ENCODE measurements at places on chromosomes 4 and X.

DNA sequence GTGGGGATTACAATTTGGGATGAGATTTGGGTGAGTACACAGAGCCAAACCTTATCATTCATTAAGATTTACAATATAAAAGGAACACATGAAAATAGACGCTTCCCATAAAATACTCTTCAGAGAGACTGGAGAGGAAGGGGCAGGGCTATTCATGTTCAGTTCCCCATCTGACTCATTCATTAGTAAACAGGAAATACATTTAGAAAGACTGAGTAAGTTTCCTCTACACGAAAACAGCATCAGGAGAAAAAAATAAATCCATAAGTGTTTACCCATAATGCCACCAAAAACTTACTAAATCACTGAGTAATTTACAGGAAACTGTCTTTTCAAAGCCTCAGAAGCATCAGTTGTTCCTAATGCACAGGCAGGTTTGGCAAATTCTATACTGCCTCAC is 255.4 kb upstream of the CXorf51A start:
- DNase-seq = no peak

DNA sequence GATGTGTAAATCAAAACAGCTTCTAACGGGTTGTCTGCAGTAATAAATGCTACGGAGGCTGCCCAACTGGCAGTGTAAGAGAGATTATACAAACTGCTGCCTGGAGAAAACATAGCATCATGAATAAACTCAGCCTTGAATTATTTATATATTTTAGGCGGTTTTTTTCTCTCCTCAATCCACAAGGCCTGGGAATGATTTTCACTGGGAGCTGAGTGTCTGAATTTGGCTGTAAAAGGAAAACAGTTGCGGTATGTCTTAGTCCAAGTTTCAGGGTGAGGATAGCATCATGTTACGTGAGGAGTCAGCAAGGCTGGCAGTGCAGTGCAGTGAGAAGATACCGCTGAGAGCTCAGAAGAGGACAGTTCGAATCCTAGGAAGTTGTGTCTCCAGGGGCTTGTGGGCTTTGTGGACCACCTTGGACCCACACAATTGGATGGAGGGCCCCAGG is 291.5 kb upstream of the BOD1L1 start:
- DNase-seq = no peak

DNA sequence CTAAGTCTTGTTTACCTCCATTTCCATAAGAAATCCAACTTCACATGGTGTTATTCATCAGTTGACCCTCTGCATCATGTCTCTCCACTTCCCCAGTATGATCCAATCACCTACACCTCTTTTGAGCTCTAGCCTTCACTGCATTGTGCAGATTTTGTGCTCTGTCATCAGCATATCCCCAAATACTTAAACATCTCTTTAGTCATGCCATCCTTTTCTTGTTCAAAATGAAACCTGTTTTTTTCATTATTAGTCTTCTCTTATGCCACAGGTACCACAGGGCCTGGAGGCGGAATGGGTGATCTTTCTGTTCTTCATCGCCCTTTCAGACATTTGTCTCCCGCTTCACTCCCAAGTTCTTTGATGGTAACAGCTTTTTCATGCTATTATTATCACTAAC is 382.7 kb upstream of the GALNTL6 start:
- no peak for DNase-seq

DNA sequence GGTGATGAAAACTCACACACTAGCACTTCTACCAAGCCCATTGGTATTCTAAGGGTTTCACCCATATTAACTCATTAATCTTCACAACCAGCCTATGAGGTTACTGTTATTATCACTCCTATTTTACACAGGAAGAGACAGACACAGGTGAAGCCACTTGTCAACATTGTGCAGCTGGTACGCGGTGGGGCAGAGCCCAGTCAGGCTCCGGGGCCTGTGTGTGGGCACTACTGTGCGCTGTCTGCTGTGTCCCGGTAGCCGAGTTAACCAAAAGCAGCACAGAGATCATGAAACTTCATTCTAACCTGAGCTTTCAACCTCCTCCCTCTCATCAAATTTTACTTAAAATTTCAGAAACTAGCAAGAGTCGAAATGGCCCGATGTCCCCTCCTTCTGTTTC is 111.3 kb downstream of the PHKA2 start:
- no peak for DNase-seq

- DNase-seq = no peak
Observed at GRCh38 chrX:21369613-21370012, 4.6 kb upstream of the CNKSR2 start.

DNA sequence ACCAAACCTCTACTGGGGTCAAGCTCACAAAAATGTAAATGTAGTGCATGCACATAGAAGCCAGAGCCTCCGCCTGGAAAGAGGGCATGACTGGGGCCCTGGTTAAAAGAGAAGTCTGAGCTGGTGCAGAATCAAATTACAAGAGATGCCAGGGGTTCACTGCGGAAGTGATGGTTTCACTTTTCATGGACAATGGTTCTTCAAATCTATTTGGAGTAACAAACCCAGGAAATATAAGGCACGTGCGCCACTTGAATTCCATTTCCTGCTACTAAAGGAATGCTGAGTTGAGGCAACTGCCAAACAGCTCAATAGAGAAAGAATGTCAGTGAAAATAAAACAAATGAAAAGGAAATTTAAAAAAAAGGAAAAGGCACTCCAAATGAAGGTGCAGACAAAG is 79.8 kb downstream of the FUNDC1 start:
- DNase-seq = no peak

- DNase-seq = no peak
Observed at GRCh38 chr4:144989306-144989705, 108.7 kb downstream of the ANAPC10 start.

DNA sequence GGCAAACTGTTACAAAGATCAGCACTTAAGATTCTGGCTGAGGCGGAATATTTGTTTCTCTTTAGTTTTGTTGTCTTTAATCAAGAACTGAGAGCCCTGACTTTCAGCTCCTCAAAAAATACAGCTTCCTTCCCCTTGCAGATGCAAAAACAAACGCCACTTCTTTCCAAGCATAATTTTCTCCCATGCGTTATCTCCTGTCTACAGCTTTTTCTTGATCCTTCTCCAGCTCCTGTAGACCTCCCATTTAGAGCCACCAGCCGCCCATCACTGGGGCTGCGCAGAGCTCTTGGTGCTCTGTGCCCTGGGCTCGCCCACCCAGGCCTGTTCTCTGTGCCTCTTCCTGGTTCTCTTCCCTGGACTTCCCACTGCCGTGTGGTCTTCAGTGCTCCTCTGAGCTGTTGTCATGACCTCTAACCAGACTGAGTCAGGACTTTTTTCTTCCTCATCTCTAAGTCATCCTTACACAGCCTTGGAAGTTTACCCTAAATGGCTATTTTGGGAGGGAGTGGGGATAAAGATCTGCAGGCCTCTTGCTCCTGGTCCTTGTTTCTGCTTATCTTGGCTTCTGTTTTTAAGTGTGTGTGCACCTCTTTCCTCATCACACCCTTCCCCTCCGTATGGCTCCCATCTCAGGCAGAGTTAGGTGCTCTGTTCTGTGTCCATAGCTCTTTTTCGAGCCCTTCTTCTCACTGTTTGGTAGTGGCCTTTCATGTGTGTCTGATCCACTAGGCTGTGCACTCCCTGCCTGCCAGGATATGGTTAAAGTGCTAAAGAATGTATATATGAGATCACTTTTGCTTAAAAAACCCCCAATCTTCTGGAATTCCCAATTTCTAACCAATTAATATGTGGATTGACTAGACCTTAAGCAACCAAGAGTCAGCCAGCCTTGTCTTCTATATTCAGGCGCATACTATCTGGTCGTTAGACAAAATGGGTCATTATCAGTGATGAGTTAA is 122.5 kb downstream of the PTTG2 start:
- no peak for DNase-seq

GRCh38 chr4:19807505-19807904 is 444.2 kb upstream of the SLIT2 start:
- no peak for DNase-seq

DNA sequence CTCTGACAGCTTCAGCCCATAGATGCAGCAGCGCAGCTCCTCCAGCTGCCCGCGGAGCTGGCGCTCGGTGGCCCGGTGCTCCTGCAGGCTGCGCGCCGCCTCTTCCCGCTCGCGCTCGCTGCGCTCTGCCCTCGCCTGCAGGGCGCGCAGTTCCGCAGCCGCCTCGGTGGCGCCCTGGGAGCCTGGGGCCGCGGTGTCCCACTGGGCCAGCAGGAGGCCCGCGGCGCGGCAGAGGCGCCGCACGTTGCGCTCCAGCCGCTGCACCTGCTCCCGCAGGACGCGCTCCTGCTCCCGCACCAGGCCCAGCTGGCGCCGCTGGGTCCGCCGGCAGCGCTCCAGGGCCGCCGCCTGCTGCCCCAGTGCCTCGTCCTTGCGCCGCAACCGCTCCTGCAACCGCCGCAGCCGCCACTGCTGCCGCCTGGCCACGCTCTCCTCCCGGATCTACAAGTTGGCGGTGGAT is 10.1 kb downstream of the C4orf50 start:
- no peak for DNase-seq

- DNase-seq = no peak
Observed at GRCh38 chr4:88318751-88319350, 34.5 kb upstream of the PPM1K start.

DNA sequence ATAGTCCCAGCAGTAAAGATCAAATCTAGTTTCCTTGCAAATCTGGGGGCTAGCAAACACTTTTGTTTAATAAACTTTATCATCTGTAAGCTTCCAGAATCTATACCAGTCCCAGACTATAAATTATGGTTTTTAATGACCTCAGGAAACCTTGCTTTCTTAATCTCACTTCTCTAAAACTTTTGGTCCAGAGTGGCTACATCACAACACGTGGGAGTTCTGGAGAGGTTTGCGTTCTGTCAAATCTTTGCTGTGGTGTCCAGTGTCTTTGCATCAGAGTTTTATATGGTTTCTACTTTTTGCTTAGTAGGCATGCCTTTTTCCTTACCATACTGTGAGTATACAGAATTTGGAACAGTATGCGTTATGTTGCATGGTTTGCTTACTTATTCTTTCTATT is 193.9 kb downstream of the ANK2 start:
- DNase-seq = no peak

GRCh38 chrX:53715346-53715924 is 28.9 kb upstream of the HUWE1 start:
- DNase-seq = no peak

DNA sequence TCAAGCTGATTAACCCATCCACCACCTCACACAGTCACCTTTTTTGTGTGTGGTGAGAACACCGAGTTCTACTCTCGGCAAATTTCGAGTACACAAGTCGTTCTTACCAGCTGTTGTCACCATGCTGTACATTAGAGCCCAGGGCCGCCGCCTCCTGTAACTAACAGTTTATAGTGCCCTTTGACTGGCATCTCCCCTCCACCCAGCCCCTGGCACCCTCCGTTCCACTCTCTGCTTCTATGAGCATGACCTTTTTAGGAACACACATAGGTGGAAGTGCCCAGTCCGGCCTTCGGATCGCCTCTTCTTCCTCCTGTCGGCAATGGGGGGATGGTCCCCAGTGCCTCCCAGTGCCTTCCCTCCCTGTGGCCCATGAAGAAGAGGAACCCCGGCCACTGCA is 141.4 kb downstream of the STK32B start:
- no peak for DNase-seq

DNA sequence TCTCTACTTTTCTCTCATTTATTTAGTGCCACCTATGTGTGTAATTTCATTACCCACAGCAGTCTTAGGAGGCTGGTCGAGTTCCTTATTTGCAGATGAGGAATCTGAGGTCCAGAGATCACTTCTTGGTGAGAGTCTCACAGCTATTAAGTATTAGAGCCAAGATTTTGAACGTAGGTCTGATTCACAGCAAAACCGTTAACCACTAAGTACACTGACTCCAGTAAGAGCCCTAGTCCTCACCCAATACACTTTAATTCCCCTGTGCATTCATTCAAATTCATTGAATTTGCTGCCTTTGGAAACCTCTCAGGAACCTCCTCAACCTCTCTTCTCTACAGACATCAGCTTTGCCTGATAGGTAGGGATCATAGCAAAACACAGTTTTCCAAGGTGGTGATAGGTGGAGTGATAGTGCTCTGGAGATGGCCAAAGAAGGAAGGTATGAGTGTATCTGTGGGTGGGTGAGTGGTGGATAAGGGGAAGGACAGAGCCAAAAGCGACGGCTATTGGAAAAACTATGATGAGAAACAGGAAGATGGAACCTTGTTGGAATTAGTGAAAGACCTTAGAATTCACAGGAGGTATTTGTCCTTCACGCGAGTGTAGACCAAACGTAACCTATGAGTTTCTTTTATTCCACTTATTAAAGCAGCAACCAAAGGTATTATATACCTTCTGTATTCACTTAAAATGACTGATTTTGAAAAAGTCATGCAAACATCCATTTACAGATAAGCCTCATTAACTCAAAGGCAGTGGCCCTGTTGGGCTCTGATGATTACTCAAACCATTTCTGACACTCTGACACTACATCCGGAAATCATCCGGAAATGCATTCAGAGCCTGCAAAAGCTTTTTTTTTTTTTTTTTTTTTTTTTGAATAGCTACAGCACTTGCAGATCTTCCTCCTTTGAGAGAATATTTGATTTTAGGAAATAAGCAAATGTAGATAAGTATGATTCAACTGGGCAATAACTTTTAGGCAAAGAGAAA is 6.3 kb downstream of the FMR1 start:
- DNase-seq = peak; percentile 23

DNA sequence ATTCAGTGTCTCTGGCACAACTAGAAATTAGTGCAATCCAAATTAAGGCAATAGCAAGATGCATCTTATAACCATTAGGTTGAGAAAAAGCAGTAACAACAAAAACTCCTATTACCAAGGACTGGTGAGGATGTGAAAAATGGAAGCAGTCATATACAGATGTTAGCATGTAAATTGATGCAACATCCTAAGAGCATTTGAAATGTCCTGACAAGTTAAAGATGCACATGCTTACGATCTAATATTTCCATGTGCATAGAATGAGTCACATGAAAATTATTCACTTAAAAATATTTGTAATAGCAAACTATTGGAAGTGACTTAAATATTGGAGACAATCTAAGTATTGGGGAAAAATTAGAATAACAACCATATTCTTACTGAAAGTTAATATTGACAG is 163.0 kb downstream of the FAM13A start:
- DNase-seq = no peak

DNA sequence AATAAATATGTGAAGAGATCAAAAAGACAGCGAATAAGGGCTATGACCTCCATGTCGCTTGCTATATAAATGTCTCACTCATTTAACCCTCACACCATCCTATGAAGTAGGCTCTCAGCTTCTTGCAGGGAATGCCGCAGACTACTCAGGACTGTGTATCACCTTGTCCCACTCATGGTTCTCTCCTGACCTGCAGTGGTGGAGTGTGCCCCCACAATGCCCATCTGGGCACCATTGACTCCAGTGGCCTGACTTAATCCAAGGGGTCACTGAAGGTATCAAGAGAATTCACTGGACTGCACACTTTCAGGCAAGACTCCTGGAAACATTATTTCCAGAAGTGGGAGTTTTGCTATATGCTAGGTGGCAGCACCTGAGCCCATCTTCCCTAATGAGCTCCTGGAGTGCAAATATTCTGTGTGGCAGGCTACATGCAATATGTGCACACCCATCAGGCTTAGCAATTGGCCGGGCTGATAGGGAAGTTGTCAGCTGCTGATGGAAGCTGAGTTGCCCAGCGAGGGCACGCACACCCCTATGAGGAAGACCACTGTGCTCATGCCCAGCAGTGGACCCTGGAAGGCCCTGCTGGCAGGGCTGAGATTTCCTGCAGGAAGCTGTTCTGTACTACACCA is 8.2 kb upstream of the EFNB1 start:
- DNase-seq = no peak
